HS-27A (cell line): ENCODE measurements at places on chromosomes 3 and 15.

GRCh38 chr3:171514466-171514865 lies 54.3 kb upstream of the TNIK start:
- no peak for DNase-seq

GRCh38 chr3:13077431-13078162 lies 4.4 kb upstream of the IQSEC1 start:
- DNase-seq: no peak

GRCh38 chr15:64883100-64883581 lies 28.6 kb upstream of the ANKDD1A start:
- no peak for DNase-seq

- DNase-seq: no peak
These were observed 301.7 kb downstream of the GBE1 start for GRCh38 chr3:81459733-81460132.

- DNase-seq: no peak
These were observed 57.9 kb upstream of the DLG1 start for GRCh38 chr3:197356275-197356674.

DNA sequence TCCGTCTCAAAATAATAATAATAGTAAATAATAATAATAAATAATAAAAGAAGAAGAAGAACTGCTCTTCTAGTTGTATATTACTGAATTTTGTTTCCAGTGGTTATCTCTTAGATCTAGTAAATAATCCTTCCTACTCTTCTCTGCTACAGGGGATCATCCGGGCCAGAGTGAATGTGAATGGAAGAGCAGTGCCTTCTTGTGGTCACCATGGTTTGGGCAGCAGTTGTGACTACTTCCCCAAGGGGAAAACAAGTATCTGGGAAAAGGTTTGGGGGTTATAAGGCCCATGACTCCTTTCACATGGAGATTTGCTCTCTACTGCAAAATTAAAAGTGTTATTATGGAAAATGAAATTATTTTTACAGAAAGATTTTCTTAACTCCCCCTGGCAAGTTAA lies 5.5 kb upstream of the OR5K1 start:
- no peak for DNase-seq

- no peak for DNase-seq
These were observed 25.9 kb upstream of the ZBTB38 start for GRCh38 chr3:141342386-141342785.

- DNase-seq: no peak
These were observed 4.3 kb upstream of the LSMEM2 start for GRCh38 chr3:50274371-50275104.
